Caki2 (cell line): ENCODE measurements at places on chromosomes 12 and 14. TPM values are rescaled to one million over a fixed set of nuclear protein-coding genes. Genes with fewer than 3 reads are reported as not detected.

AVPR1A gene
- not detected in 2 replicates for total RNA-seq

BMAL2 gene
- 19.6 and 23.5 TPM in 2 replicates for total RNA-seq

KLHDC2 gene
- total RNA-seq: 114 and 139 TPM in 2 replicates

REP15 gene
- not detected in 2 replicates for total RNA-seq

RDH16 gene
- not detected in 2 replicates for total RNA-seq

HSPB8 gene
- 13.0 and 23.5 TPM in 2 replicates for total RNA-seq

BIN2 gene
- not detected in 2 replicates for total RNA-seq

HOXC9 gene
- total RNA-seq: 1.4 and 2.4 TPM in 2 replicates

LTBP2 gene
- 7.6 and 34.4 TPM in 2 replicates for total RNA-seq

NANOG gene
- total RNA-seq: not detected in 2 replicates

C12orf76 gene
- total RNA-seq: 3.6 and 8.6 TPM in 2 replicates

TMEM121 gene
- 9.1 and 21.2 TPM in 2 replicates for total RNA-seq

TMPRSS12 gene
- not detected in 2 replicates for total RNA-seq

TEDC1 gene
- total RNA-seq: 54.2 and 55.3 TPM in 2 replicates

CCDC197 gene
- not detected in 2 replicates for total RNA-seq

YAF2 gene
- 12.2 and 46.1 TPM in 2 replicates for total RNA-seq

DIO2 gene
- total RNA-seq: not detected in 2 replicates

WNT1 gene
- total RNA-seq: not detected in 2 replicates

ARMH4 gene
- total RNA-seq: 0.10 and 0.35 TPM in 2 replicates

UTP20 gene
- 6.8 and 9.5 TPM in 2 replicates for total RNA-seq

HRK gene
- total RNA-seq: 0.12 and 0.54 TPM in 2 replicates

CCDC196 gene
- total RNA-seq: not detected in 2 replicates

MLEC gene
- total RNA-seq: 73.7 and 80.6 TPM in 2 replicates
